ENCODE measurements at places on chromosomes 5 and 9.

- no peak for DNase-seq
Measured at GRCh38 chr9:21873540-21874221, 71.2 kb downstream of the MTAP start.

GRCh38 chr5:25418319-25418859, 773.6 kb upstream of the CDH10 start:
- DNase-seq, result no peak

- DNase-seq, result no peak
Measured at GRCh38 chr9:88915916-88916315, 75.4 kb upstream of the S1PR3 start.

DNA sequence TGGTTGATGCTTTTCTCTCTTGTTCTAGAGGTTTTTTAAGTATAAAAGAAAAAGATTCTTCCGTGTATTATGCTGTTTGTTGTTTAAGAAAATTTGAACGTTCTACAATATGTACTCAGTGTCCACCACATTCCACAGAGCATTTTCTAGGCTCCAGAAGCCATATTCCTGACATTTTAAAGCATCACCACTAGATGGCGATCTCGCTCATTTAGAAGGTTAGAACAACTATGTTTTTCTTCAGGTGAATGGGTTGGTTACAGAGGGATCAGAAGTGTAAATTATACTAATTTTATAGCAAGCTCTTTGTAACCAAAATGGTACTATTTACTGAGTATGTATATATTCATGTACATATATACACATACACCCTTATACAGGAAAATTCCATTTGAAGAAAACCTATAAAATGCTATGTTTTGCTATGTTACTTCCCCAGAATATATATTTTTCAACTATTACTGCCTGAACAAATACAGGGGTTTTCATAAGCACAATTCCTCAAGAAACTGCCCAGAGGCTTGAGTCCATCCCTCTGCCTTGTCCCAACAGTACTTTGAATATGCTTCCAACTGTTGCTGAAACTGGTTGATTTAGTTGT, 284.3 kb downstream of the CCDC171 start:
- peak; percentile 36 for DNase-seq

DNA sequence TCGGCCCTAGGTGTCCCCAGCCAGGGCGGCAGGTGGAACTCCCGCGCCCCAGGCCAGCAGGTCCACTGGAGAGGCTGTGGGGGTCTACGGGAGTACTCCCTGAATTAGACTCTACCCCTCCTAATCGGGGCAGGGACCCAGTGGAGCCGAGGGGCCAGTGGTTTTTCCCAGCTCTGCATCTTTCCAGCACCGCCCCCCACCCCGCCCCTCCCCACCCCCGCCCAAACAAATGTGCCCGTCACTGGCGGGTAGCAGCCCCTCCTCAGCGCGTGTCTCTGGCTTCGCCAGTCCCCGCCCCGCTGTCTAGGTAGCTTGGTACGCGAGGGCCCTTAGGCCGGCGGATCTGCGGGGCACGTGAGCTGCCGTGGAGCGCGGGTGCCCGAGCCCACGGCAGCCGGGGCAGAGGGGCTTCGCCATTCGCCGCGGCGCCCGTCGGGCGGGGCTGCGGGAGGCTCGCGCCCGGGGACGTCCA, 7.0 kb downstream of the UNC5A start:
- no peak for DNase-seq

DNA sequence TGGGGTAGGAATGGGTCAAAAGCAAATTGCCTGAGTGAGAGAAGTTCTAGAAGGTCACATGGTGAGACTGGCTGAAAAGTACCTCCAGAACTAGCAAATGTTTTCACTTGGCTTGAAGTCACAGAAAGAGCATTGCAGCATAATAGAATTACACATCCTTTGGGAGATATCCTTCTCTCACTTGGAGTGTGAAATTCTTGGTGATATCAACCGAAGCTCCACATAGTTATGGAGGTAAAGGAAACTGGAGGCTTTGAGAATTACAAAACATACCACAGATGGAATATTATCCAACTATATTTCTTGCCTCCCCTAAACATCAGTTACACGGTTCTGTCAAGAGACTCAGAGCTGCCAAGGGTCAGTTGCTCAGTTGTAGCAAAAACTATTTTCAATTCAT, 182.4 kb downstream of the SEMA5A start:
- DNase-seq, result no peak

GRCh38 chr5:106873568-106873967, 797.2 kb downstream of the EFNA5 start:
- no peak for DNase-seq

GRCh38 chr9:88187631-88188030, 49.4 kb upstream of the SPATA31C2 start:
- DNase-seq, result no peak

GRCh38 chr5:84764227-84764626, 379.5 kb upstream of the EDIL3 start:
- no peak for DNase-seq

GRCh38 chr5:139651043-139651834, 3.1 kb downstream of the CXXC5 start:
- no peak for DNase-seq

- DNase-seq, result no peak
Measured at GRCh38 chr5:111463311-111463710, 49.0 kb downstream of the STARD4 start.

DNA sequence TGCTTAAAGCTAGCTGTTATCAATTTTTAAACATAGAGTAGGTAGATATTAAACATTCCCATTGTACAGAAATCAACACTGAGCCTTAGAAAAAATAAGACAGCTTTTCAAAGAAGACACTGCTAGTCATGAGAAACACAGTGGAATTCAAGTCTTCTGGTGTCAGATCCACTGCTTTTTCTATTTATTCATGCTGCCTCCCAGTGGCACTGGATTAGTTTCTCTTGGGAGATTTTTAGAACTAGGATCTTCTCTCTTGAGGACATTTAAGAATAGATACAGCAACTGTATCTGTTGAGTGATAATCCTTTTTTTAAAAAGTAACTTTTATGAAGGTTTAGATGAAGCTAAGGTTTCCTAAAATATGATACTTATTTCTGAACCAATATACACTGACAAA, 1635.4 kb upstream of the C9orf72 start:
- DNase-seq, result no peak

DNA sequence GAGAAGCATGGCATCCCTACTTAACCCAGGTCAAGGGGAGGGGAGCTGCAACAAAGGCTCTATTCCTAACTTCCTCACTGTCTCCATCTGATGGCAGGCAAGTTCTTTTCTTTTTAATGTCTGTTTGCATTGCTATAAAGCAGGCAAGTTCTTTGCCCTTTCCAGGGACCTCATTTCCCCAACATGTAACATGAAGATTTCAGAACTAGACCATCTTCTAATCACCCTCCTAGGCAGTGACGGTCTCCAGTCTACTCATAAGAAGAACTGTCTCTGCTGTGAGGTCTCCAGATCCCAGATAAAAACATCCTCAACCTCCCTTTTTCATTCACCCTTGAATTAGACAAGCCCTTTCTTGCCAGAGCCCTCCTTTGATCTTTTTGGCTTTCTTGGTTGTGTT, 42.1 kb downstream of the PPP1R2B start:
- DNase-seq, result no peak

GRCh38 chr5:78546276-78546996, 102.1 kb downstream of the LHFPL2 start:
- DNase-seq, result no peak

GRCh38 chr5:24816206-24816605, 171.4 kb upstream of the CDH10 start:
- DNase-seq, result no peak

- no peak for DNase-seq
Measured at GRCh38 chr5:87770016-87770570, 357.4 kb upstream of the CCNH start.

DNA sequence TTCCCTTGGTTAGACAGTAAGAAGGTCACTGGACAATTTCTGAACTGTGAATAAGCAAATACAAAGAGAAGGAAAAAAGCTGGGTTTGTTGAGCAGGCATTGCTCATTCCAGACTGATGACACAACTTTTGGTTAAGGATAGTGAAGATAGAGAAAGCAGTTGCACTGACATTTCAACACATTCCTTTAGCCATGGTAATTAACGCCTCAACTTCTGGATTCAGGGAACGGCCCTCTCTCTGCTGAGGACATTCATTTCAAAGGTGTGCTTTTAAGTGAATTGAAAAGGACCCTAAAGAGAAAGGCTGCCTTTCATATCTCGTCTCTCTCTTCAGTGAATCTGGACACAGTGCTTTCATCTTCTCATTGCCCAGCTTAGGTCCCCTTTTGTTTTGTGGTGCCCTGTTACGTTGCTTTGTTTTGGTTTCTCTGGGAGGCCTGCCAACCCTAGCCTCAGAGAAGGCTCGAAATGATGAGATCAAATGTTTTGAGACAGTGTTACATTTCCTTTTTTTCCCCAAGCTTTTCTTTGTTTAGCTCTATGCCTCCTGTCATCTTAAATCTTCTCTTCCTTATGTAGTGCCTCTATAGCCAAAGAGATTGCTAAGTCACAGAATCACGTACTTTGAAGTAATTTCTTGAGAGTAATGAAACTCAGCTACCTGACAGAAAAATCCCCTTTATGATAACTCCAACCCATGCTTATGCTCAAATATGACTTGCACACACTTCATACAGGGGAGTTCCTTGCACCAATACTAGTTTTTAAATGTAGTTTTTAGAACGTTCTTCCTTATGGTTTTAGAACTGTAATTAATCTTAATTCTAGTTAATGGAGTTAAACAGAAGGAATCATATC, 94.4 kb upstream of the IFNE start:
- no peak for DNase-seq

DNA sequence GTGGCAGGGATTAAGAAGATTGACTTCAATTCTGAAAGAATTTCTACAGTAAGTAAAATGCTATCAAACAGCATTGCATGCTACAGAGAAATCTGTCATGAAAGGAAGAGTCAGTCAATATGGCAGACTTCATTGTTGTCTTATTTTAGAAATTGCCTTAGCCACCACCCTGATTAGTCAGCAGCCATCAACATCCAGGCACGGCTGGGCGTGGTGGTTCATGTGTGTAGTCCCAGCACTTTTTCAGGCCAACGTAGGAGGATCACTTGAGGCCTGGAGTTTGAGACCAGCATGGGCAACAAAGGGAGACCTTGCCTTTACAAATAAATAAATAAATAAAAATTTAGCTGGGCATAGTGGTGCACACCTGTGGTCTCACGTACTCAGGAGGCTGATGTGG, 46.6 kb downstream of the RMI1 start:
- no peak for DNase-seq

GRCh38 chr5:102670224-102670836, 84.8 kb upstream of the PAM start:
- peak; percentile 17 for DNase-seq

- no peak for DNase-seq
Measured at GRCh38 chr5:36374266-36374862, 72.7 kb upstream of the RANBP3L start.

DNA sequence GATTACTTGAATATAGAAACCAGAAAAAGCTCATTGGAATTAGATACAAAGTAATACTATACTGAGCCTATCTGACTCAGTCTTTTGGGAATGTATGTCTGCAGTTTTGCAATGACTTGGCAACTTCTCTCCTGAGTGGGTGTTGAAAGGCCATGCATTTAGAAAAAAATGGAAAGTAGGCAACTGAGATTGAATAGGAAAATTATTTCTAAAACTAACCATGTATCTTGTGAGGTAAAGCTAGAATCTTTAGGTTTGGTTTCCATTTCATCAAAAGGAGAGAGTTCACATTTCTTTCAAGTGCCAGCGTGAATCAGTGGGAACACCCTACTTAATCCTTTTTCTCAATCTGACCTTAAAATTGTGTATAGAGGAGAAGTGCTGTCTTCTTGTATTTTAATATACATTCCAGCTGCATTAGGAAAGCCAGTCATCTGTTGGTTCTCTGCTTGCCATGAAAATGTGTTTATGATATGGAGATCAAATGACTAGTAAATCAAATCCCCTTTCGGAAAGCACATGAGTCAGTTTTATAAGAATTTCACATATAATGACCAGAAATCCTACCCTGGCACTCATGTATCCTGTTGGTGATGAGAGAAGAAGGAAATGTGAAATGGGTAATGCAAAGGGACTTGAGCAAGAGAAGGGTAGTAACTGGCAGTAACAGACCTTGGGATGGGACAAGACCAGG, 30.4 kb downstream of the NFX1 start:
- DNase-seq, result no peak

DNA sequence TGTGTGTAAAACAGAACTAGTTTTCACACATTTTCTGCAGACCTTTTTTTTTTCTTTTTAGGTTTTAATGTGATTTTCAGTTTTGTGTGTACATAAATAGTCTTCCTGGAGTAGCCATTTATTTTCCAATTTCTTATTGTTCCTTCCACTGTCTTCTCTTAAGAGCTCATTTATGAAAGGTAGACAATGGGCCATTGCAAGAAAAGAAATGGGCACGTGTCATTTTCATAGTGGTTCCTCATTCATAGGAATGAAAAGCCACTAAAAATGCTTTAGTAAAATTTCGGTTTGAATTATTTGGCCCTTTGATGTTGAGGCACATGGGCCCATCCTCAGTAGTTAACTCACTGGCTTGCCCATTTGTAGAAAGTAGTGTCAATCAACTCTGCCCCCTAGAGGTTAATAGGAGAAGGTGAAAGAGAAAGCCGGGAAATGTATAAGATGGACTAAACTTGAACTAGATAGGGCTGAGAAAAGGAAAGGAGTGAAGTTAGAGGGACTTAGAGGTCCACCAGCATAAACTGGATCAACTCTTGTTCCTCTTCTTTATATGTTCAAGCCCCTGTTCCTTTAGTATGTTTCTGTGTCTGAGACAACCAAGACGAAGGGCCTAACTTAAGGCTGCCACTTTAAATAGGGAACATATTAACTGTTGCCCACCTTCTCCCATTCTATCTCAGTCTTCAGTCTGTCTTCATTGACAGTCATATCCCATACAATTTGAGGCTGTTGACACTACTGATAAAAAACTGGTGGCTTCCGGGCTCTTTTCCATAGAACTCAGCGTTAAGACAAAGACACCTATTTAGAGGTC, 72.6 kb downstream of the SMARCA2 start:
- peak; percentile 66 for DNase-seq

DNA sequence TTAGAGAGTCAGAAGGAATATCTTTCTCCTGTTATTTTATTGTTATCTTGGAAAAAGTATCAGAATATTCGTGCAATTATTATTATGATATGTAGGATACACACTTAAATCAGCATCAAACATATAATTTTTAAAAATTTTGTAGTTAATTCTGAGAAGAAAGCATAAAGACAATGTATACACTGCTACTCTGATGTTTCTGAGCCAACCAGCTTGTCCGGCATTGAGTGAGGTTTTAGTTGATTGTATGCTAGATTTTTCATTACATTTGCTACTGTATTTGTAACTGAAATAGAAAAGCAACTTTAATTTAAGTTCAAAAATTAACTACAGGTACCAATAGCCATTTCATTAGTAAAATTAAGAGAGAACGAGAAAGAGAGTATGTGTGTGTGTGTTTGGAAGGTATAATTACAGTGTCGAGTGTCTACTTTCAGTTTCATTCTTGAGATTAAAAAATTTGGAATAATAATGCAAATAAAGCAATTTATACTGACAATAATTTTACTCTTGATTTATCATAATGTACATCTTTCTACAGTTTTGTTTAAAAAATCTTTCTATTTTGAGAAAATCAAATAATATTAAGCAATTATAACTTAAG, 160.4 kb upstream of the CDH12 start:
- no peak for DNase-seq

- DNase-seq, result no peak
Measured at GRCh38 chr9:127066060-127066850, 56.2 kb downstream of the ANGPTL2 start.

Measured in germinal center (tissue), 1 donor.